CD4-positive, alpha-beta T cell treated with Interleukin-6 for 4 hours (primary cell): ENCODE measurements at places on chromosomes 12 and 14.

DNA sequence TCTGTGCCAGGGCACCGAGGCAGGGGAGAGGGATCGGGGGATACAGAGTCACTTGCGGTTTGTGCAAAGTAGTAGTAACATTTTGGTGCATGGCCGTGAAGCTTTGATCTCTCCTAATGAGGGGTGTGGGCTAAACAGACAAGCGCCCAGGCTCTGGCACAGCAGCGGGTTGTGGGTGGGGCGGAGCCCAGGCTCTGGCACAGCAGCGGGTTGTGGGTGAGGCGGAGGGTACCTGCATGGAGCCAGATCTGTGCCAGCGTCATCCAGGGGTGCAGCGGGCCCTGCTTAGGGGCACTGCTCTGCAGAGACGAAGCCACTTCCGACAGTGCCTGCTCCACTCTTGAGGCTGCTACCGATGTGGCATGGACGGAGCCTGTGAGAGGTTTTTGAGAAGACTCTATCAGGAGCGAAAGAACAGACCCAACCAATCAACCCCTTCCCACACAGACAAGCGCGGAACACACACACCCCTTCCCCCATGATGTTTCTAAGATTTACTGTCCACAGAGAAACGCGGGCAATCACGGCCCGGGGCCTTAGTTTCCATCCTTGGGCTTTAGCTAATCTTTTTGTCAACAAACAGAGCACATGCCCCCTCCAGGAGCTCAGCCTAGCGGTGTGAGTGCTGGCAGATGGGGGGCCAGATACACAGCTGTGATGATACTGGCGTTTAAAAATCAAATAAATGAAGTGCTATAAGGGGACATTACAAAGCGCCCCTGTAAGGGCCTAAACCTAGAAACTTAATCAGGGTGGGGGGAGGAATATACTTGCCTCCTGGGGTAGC, 196.6 kb downstream of the CALM1 start:
- DNase-seq: no peak

- DNase-seq: no peak
Measured at GRCh38 chr12:43099691-43100163, 452.3 kb downstream of the ADAMTS20 start.

- DNase-seq: no peak
Measured at GRCh38 chr14:22542360-22542759, 46.7 kb downstream of the DAD1 start.

DNA sequence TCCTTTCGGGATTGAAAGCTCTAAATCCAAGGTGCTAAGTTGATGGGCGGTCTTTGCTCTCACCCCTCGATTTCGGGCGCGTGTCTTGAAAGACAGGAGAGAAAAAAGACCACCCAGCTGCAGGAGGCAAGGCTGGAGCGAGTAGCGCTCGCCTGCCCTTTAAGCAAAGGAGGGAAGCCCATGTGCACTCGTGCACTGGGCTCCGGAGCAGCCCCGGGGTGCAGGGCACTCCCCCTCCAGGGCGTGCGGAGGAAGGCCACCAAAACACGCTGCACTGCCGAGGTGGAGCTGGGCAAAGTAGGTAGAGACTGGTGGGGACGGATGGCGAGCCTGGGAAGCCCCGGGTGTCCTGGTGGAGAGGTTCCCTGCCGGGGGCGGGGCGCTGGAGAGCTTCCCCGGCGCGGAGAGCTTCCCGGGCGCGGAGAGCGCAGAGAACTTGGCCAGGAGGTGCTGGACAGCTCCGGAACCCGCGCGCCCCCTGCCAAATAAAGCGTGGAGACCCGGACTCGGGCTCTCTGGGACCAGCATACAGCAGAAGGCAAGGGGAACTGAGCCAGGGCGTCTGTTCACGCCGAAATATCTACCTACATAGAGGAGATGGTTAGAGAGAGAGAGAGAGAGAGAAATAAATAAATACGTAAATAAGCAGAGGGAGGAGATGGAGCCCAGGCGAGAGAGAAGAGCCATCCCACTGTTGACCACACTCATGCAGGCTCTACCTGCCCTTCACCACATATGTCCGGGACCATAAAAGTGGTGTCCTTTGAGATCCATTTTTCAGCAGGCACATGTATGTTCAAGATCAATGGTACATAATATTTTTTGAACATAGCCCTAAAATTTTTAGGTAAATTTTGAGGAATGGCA, 662 bp upstream of the NELL2 start:
- DNase-seq: peak; percentile 51

GRCh38 chr12:22982635-22983034, 357.7 kb downstream of the ETNK1 start:
- no peak for DNase-seq

DNA sequence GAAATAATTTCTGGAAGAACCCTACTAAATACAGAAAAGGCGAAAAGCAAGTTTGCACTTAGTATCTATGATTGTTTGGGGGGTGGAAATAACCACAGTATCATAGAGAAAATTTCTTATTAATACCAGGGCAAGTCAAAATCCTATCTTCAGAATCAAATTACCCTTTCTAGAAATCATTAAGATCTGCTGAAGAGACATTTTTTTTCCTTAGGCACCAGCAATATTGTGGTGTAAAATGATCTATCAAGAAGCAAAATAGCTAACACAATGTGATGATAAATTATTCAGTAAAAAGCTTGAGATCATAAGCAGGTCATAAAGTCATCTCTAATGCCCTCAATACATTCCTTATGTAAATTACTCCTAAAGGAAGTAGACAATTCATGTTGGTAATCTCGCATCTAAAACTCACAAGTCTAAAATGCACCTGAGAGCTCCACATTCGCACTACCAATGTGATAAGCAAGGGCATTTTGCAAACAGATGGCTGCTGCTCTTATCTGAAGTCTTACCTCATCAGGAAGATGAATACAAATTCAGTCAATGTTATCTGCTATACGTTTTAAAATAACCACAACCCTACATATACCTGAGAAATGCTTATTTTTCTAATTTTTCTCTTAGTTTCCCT, 14.6 kb downstream of the HEATR5A start:
- DNase-seq: no peak

DNA sequence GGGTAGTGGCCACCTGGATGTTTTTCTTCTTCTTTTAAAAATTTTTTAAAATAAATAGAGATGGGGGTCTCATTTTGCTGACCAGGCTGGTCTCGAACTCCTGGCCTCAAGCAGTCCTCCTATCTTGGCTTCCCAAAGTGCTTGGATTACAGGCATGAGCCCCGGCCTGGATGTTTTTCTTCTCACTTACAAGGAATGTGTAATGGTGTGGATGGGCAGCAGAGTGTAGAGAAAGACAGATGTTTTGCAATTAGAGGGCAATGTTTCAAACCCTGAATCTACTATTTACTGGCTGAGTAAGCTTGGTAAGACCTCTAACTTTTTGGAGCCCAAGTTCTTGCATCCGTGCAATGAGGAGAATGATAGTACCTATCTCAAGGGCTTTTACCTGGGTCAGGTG, 48.1 kb downstream of the ADCK1 start:
- no peak for DNase-seq

GRCh38 chr12:121750507-121750955, 38.0 kb downstream of the TMEM120B start:
- no peak for DNase-seq

DNA sequence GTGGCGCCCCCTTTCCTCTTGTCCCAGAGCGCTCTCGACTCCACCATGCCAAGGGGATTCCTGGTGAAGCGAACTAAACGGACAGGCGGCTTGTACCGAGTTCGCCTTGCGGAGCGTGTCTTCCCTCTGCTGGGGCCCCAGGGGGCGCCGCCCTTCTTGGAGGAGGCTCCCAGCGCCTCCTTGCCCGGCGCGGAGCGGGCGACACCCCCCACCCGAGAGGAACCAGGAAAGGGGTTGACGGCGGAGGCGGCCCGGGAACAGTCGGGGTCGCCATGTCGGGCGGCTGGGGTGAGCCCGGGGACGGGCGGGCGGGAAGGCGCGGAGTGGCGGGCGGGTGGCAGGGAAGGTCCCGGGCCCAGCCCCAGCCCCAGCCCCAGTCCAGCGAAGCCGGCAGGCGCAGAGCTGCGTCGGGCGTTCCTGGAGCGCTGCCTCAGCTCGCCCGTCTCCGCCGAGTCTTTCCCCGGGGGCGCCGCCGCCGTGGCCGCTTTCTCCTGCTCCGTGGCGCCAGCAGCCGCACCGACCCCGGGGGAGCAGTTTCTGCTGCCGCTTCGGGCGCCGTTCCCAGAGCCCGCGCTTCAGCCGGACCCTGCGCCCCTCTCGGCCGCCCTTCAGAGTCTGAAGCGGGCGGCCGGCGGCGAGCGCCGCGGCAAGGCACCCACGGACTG, 376 bp downstream of the INSM2 start:
- DNase-seq: no peak

- DNase-seq: peak; percentile 70
Measured at GRCh38 chr14:101761881-101762529, 496 bp downstream of the PPP2R5C start.

- no peak for DNase-seq
Measured at GRCh38 chr12:57850854-57851430, 4.4 kb upstream of the CTDSP2 start.

DNA sequence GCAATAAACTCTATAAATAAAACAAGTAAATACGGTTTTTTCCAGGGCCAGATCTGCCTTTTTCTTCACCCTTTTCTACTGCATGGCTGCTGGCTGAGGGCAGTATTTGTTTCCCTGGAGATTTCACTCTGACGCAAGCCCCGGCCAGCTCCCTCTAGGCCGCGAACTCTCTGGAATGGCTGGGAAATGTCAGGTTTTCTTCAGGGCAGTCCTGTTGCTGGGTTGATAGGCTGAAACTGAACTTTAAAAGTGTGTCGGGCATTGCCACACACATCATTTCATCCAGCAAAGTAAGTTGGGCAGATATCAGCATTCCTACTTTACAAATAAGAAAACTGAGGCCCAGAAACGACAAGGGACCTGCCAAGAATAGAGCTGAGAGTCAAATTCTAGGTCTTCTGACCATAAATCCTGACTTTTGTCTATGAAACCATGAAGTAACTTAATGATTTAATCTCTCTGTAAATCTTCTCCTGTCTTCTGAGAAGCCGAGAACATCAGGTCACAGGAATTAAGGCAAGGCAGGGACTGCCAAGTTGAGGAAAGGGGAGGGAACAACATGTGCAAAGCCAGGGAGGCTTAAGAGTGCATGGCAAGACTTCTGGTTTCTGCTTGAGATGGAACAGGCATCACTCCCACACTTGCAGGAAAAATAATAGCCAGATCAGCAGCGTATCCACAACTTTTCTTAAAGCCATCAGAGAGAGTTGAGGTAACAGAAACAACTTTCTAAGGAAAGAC, 205.0 kb upstream of the CCDC196 start:
- no peak for DNase-seq

DNA sequence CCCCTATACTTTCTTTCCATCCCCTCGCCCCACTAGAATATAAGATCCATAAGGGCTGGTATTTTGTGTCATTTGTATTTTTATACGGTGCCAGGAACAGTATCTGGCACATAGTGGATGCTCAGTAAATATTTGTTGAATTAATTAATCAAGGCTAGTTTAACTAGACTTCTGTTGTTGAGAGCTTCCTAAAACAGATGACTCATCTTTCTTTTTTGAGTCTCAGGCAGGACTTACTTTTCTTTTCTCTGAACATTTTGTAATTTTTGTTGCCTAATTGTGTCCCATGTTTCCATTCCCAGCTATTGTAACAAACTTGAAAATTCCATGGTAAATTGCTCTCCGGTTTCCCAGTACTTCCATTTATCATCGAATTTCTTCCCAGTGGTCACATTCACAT, 16.7 kb downstream of the STK38L start:
- DNase-seq: no peak

DNA sequence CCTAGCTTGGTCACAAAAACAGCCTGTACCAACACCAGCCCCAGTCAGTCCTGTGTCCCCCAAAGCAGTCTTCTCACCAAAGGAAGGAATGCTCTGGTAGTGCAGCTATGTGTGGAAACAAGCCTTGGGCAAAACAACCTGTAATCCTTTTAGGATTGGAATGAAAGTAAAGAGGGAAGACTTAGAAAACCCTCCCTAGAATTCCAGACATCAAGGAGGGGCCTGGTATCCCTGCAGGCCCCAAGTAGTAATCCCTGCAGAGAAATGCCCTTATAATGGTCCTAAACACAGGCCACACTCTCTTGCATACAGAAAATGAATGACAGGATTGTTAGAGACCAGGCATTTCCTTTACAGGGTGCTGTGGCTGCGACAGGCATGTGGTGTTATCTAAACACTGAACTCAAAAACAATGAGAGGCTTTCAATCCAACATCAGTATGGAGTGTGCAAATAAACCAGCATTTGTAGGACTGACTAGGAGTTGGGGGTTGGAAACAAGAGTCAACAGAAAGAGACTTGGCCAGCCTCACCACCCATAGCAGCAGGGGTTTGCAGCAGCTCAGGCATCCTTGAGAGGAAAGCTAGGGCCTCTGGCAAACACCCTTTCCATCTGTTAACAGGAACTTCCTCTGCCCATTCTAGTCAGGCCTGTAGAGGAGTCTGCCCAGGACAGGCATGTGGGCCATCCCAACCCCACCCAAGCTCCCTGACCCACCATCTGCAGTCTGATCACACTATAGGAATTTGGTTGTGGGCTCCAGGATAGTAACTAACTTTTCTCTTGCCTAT, 59.1 kb downstream of the DCAF5 start:
- DNase-seq: no peak

GRCh38 chr12:46049665-46050064, 59.3 kb upstream of the SCAF11 start:
- no peak for DNase-seq

DNA sequence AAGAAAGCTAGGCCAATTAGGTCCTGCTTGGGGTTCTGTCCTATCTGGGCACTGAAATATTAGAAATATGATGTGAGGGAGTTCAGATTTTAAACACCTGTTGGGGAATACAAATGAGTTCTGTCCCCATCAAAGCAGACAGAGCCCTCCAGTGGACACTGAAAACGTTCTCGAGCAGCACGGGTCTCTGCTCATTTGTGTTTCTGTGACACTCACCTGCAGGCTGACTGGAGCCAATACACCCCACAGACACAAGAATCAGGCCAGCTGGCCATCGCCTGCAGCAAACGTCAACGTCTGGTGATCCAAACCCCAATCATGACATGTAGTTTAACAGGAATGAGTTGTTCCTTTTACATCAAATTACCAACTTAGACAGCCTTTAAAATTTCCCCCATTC, 493.4 kb upstream of the TMEM132C start:
- no peak for DNase-seq

- DNase-seq: no peak
Measured at GRCh38 chr12:93550748-93551611, 21.5 kb upstream of the SOCS2 start.

GRCh38 chr12:54689034-54689372, 40.8 kb upstream of the DCD start:
- DNase-seq: no peak

GRCh38 chr14:51129130-51129529, 34.2 kb upstream of the TRIM9 start:
- no peak for DNase-seq

- no peak for DNase-seq
Measured at GRCh38 chr14:74864198-74864597, 11.7 kb downstream of the PROX2 start.

DNA sequence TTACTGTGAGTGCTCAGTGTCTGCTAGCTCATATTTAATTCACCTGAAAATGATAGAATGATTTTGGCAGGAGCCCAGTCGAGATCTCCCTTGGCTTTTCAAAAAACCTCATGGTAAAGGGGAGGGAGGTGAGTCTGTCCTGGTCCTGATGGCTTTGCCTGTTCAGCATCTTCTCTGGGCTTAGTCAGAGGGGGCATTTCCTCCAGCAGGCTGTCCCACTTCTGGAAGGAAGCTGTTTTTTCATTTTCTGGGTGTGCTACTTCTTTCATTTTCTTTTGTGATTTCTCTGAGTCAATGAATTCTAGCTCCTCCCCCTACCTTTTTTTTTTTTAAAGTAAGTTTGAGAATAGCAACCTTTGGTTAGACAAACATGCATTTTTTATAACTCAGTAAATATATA, 58.8 kb downstream of the TMX1 start:
- no peak for DNase-seq

GRCh38 chr14:30656190-30656632, 34.1 kb downstream of the SCFD1 start:
- peak; percentile 39 for DNase-seq
